ENCODE measurements at places on chromosomes 2 and 18.

- no peak for DNase-seq
These were observed 6.9 kb downstream of the BOK start for GRCh38 chr2:241565411-241565810.

GRCh38 chr2:159895258-159896065 is 97.5 kb upstream of the CD302 start:
- DNase-seq, result no peak

GRCh38 chr2:198700319-198700718 is 757.4 kb downstream of the SATB2 start:
- no peak for DNase-seq

GRCh38 chr18:34550156-34550555 is 159.9 kb upstream of the DTNA start:
- DNase-seq, result no peak

GRCh38 chr2:17995593-17995992 is 117.1 kb downstream of the KCNS3 start:
- no peak for DNase-seq

- no peak for DNase-seq
These were observed 181.7 kb upstream of the SPRED2 start for GRCh38 chr2:65613968-65614555.

GRCh38 chr18:43789234-43790000 is 512.1 kb upstream of the SYT4 start:
- DNase-seq, result no peak

- DNase-seq, result no peak
These were observed 43.4 kb downstream of the PLEKHA3 start for GRCh38 chr2:178523596-178524134.

- DNase-seq, result no peak
These were observed 480.4 kb downstream of the NR4A2 start for GRCh38 chr2:155852156-155852555.

- DNase-seq, result no peak
These were observed 99.0 kb upstream of the ID2 start for GRCh38 chr2:8582651-8583399.

DNA sequence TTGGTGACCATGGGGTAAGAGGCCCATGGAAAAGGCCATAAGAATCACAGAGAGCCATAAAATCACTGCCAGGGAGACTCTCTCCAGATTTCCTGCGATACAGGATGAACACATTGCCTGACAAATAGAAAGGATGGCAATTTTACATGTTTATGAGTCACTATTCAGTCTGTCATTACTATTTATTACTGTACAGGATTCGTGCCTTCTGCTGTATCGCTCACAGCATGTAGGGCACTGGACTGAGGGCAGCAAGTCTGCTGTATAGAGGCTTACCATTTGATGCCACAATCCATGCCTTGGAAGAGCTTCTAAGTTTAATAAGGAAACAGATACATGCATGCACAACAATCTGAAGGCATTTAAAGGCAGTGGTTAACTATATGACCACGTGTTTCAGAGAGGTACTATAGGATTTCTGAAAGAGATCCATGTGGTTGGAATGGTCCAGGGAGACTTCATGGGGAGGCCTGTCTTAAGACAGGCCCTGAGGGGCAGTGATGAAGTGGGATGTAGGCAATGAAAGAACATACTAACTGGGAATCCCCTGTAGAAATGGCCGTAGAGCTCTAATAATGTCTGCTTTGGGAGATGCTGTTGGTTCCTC is 702.4 kb upstream of the RAB6C start:
- no peak for DNase-seq

DNA sequence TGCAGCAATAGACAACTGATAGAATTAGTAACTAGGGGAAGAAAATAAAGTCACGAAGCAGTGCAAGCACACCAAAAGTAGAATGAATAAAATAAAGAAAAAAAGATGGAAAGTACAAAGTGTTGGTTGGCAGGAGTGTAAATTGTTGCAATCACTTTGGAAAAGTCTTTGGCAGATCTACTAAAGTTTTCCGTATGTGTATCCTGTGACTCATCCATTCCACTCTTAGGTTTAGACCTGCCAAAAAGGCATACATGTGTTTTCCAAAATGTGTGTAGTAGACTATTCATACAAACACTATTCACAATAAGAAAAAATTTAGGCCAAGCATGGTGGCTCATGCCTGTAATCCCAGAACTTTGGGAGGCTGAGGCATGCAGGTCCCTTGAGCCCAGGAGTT is 282.1 kb upstream of the FSIP2 start:
- DNase-seq, result no peak

DNA sequence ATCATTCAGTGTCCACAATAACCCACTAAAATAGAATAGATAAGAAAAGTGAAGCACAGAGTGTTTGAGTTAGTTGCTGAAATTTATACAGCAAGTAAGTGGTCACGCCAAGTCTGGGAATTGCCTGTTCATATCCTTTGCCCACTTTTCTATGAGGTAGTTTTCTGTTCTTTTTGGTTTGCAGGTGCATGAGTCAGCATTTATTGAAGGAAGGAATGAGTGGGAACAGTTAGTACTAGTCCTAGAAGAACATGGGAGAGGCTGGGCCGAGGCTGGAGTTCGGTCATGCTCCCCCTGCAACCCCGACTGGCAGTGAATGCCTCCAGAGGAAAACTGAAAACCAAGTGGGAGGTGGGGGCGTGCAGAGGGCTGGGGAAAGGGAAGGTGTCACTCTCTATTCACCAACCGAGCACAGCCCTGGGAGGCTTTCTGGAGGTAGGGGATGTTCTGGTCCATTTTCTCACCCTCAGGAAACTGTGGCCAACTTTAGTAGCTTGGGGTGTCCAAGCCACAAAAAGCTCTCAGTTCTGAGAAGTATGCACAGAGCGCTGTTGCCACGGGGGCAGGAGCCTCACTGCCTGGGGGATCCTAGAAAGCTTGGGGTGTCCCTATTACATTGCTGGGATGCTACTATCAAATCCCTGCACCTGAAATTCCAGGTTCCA is 41.4 kb downstream of the FOSL2 start:
- DNase-seq, result no peak
